SK-N-DZ (cell line): ENCODE measurements at places on chromosomes 6 and 20.

- peak; percentile 21 for DNase-seq
Measured at GRCh38 chr6:157430834-157431233, 49.8 kb downstream of the ZDHHC14 start.

DNA sequence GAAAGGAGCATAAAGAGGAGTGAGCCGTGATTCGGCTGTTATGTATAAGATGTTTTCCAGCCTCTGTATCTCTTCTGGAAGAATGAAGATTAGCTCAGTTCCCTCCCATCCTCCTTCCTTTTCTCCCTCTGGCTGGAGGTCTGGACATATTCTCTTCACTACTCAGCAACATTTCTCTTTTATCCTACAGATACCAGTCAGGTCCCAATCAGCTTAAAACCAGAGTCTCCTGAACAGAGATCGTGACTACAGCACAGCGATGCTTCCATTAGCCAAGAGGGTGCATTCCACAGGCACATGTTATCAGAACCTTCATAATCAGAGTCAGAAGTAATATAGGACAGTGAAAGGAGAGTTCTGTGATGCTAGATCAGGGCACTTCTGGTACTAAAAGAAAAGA lies 133.9 kb upstream of the SOX4 start:
- DNase-seq = no peak

DNA sequence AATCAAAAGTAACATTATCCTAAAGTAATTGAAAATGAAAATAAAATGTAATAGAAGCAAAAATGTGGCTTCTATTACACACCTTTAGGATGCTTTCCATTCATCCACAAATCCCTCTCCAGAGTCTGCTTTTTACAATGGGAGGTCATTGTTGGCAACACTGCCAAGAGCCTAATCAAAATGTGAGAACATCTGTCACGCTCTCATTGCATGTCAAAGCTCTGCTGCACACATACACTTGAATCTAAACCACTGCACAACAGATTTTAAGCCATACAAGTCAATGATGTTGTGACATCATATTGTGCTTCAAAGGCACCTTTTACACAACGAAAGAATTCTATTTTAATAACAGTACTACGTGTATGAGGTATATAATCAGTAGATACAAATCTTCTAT lies 82.1 kb downstream of the PREP start:
- DNase-seq = no peak

DNA sequence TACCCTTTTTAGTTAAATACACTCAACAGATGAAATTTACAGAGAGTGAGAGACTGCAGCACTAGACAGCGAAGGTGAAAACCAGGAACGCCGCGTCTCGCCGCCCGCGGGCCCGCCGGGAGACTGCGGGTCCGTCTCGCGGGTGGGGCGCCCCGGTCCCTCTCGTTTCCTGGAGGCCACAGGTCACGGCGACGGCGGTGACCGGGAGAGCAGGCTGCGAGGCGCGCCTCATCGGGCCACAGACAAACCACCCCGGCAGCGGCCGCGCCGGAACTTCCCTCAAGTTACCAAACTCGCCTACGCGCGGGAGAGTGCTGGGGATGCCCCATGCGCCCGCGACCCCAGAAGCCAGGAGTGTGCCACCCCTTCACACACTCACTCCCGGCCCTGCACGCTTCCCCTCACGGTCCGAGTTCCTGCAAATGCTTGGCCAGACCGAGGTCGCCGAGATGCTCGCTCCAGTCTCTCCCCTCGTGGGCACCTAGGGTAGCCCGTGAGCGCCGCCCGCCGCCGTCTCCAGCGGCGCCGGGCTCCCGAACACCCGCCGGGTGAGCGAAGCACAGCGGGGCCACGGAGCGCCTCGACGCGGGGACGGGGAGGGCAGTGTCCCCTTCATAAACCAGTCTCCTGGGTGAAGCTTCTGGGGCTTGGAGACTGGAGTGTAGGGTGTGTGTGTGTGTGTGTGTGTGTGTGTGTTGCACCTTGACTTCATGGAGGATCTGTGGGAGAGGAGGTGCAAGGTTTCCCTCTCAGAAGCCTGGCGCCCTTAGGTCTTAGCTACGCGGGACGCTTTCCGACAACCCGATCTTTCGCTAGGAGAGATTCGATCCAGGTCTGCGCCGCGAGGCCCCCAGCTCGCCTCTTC lies 1.4 kb downstream of the BACH2 start:
- DNase-seq = peak; percentile 32

DNA sequence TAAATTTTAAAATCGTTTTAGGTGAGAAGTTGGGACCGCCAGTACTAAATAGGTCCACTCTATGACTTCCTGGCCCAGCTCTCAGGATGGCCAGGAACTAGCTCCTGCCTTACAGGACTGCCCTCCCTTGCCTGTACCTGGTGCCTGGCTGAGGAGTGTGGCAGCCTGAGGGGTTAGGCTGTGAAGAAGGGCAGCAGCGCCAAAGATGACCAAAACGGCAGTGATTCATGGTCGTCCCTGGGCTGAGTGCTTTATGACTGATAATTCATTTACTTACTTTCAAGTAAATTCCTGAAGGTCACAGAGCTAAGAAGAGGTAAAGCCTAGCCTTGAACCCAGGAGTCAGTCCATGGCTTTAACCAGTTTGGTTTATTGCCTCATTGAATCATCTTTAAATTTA lies 22.1 kb downstream of the STK35 start:
- DNase-seq = no peak

DNA sequence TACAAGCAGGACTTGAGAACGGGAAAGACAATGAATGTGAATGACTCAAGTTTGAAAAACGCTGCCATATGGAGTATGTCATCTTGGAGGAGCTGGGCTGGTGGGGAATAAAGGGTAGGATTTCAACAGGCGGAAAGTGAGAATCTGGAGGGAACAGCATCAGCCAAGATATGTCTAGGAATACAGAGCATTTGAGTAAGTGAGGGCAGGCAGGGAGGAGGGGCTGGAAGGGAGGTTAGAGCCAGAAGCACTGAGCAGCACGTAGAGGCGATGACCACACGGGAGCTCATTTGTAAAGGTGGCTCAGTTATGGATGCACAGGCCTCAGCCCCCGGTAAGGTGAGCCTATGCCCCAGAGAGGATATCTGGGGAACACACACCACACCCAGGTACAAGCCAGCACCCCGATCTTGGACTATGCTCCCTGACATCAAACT lies 115.1 kb downstream of the ZMYND8 start:
- no peak for DNase-seq

GRCh38 chr6:50096296-50096695 lies 46.6 kb upstream of the DEFB112 start:
- no peak for DNase-seq

GRCh38 chr6:116866281-116866871 lies 10.7 kb upstream of the RFX6 start:
- DNase-seq = no peak

DNA sequence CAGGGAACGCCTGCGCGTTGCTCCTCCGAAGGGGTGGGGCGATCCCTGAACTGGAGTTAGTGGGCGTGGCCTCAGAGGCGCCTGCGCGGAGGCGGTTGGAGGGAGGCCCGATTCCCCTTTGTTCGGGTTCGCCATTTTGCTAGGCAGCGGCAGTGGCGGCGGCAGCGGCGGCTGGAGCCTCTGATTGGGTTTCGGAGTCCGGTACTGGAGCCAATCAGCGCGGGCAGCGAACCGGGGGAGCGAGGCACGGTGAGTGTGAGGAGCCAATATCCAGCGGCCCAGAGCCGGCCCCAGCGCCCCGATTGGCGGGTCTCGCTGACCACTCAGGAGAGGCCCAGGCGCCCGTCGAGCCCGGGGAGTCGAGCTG lies at the start of gene NFYA:
TSS of gene NFYA (plus strand) at position 139 of the 367 bp plus-strand sequence. CDS start 6,116 bp downstream, outside the sequence.
- no peak for DNase-seq

- peak; percentile 21 for DNase-seq
Measured at GRCh38 chr6:87968435-87969278, 79.0 kb upstream of the SPACA1 start.

DNA sequence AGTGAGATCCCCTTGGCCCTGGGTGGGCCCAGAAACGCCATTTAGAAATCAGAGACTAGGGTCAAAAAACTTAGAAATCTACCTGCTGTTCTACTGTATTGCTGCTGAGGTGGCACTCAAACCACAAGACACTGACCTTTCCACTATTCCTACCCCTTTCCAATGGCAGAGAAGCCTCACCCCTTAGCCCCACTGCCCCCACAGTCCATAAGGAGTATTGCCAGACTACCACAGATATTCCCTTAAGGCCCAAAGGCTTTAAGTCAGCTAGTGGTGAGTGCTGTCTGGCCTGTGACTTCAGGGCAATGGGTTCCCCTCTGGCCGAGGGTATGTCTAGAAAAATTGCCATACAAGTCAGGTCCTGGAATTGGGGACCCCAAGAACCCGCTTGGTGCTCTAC lies 656.1 kb downstream of the COL12A1 start:
- no peak for DNase-seq

DNA sequence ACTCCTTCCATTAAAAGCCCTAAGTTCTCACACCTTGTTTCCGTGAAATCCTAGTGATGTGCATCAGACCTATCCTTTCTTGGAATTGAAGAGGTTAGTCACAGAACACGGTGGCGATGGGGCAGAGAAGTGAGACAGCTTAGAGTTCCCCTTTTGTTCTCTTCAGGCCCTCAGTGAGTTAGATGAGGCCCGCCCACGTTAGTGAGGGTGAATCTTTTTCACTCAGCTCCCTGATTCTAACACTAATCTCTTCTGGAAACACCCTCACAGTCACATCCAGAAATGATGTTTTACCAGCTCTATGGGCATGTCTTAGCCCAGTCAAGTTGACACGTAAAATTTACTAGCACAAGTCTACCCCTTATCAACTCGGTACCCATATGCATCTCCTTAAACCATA lies 172.7 kb upstream of the NOX3 start:
- DNase-seq = no peak

DNA sequence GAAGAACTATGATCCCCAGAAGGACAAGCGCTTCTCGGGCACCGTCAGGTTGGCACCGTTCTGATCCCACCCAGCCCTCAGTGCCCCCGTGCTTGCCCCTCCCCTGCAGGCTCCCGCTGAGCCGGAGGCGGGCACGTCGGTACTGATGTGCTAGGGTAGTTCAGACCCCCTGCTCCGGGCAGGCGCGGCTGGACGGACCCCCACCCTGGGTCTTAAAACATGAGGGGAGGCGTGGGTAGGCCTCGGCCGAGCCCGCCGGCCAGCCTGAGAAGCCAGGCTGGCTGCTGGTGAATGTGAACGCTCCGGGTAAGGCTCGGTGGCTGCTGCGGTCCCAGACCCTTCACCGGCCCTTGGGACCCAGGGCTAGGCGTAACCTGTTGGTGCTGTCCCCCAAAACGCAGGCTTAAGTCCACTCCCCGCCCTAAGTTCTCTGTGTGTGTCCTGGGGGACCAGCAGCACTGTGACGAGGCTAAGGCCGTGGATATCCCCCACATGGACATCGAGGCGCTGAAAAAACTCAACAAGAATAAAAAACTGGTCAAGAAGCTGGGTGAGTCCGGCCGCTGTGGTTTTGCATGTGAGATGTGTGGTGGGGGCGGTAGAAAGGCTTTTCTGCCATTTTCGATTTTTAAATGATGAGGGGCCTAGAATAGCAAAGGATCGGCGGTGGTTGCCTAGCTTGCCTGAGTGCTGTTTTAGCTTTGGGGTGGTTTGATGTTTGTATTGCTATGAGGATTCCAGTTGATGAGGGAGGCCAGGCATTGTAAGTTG lies 964 bp downstream of the RPL10A start:
- no peak for DNase-seq

GRCh38 chr6:35025232-35026188 lies 115.6 kb downstream of the TCP11 start:
- no peak for DNase-seq

DNA sequence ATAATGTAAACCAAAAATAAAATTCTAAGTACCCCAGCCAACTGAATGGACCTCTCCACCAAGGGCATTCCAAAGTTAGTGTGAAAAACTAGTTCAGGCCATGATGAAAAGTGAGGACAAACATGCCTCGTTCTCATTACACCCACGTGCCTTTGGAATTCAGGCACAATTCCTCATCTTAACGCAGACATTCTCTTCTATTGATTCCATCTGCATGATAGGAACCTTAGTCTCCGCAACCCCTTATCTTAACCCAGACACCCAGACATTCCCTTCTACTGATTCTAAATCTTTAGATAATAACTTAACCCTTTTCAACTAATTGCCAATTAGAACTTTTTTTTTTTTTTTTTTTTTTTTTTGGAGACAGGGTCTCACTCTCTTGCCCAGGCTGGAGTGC lies 7.6 kb upstream of the SERPINB6 start:
- no peak for DNase-seq

- peak; percentile 72 for DNase-seq
Measured at GRCh38 chr6:44253307-44254101, 3.8 kb downstream of the SLC35B2 start.

DNA sequence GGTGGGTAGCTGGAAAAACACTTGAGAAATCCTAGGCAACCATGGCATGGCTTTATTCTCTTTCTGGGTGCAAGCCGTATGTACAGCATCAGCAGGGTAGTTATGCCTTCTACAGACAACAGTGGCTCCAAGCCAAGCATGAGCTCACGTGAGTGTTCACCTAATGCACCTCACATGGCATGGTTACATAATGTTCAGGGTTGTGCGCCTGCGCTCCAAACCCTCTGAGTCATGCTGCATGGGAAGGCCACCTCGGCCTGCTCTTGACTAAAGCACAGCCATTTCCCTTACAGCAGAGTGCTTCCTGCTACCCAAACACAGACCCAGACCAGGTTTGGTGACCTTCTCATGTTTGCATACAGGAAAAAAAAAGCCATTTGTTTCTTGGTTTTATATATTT lies 96.2 kb downstream of the VIP start:
- DNase-seq = no peak

GRCh38 chr20:43722153-43722505 lies 4.7 kb downstream of the GTSF1L start:
- DNase-seq = no peak

DNA sequence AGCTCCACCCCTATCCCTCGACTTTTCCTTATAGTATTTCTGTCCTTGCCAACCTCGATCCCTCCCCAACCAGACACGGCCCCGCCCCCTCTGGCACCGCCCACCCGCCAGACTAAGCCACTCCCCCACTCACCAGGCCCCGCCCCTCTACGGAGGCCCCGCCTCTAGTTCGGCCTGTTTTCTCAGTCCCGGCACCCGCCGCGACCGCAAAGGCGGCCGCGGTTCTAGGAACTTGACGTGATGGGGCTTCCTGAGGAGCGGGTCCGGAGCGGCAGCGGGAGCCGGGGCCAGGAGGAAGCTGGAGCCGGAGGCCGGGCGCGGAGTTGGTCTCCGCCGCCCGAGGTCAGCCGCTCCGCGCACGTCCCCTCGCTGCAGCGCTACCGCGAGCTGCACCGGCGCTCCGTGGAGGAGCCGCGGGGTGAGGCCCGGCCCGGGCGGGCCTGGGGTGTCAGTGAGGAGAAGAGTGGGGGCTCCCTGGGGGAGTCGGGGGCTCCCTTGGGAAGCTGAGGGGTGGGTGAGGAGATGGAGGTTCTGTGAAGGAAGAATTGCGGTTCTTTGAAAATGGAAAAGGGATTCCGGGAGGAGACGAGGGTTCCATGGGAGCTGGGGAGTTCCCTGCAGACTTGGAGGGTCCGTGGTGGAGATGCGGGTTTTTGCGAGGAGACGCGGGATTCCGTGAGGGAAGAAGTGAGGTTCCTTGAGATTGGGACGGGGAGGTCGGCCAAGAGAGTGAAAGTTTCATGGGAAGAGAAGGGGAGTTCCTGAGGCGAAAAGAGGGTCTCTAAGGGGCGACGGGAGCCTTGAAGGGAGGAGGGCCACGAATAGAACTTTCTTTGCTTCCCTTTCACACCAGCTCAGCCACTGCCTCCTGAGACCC lies at the start of gene ACSS2:
TSS of gene ACSS2 (plus strand) at position 207 of the 877 bp plus-strand sequence. CDS start at position 241, 34 bp downstream.
- DNase-seq = no peak

- DNase-seq = no peak
Measured at GRCh38 chr6:13918686-13919250, 6.0 kb upstream of the RNF182 start.
